Stimulated activated CD4-positive, alpha-beta T cell treated with anti-CD3 and anti-CD28 coated beads, Interleukin-4, amount 100 ng/mL, for 24 hours (primary cell): ENCODE measurements at places on chromosomes 11 and 22.
A peak's percentile ranks its signal among the peaks of the same experiment; 100 is the strongest.

DNA sequence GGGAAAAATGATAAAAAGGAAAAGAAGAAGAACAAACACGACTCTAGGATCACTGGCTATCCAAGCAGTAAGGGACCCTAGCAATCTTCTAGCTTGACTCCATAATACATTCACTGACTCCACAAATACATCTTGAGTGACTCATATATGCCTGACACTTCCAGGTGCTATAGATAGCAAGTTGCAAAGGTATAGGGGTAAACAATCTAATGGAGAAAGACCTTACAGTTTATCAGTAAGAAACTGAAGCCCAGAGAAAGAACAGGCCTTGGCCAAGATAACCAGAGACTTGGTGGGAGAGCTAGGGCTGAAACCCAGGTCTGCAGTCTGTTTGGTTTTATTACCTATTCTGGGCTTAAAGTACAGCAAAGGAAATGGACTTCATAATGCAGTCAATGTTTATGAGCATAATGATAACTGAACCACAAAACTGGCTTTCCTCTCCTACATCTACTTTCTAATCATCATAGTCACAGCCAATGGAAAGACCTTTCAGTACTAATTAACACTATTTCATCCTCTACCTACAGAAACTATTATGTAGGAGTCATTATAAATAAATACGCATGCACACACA, 19.7 kb upstream of the SLC5A1 start:
- DNase-seq, result no peak

GRCh38 chr11:121365304-121365703, 72.7 kb downstream of the SC5D start:
- DNase-seq, result no peak

GRCh38 chr11:115778928-115779650, 274.9 kb upstream of the CADM1 start:
- no peak for DNase-seq

- DNase-seq, result no peak
These were observed 85.6 kb upstream of the VPREB1 start for GRCh38 chr22:22158965-22159364.

DNA sequence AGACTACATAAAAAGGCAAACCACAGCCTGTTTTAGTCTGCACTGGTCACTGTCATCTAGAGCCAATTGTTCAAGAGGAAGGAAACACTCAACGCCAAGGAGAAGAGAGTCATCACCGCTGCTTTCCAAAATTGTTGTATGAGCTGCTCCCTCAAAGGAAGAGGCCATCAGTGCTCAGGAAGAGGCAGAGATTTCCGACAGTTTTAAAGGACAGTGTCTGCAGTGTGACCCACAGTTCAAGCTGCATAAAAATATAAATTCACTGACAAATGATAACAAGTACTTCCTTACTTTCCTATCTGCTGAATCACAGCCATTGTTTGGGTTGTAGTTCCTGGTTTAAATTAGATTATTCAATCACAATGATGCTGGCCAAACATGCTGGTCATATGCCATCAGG, 16.4 kb downstream of the PRCP start:
- DNase-seq, result no peak

DNA sequence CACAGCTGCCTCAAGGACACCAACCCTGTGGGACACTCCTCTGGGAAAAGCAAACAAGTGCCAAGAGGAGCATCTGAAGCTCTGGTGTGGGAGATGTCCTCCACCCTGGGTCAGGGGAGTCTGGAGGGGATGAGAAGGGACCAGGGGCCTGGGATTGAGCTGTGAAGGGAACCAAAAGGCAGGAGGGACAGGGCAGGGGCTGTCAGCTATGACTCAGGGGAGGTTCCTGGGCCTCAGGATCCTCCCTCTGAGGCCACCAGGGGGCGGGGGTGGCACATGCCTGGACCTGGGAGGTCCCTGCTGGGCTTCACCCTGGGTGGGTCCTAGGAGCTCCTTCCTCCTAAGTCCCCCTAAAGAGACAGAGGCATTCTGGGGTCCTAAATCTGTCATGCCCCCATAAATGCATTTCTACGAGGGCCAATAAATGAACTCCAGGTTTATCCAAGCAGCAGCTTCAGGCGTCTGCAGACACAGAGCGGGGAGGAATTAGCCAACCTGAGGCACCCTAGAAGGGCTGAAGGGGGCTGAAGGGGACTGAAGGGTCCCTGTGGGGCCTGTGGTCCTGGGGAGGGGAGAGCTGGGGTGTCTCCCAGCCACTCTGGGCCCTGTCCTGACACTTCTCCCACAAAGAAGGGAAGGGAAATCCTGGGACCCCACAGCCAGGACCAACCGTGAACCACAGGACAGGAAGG, 31.9 kb upstream of the IGLL5 start:
- DNase-seq, result no peak

DNA sequence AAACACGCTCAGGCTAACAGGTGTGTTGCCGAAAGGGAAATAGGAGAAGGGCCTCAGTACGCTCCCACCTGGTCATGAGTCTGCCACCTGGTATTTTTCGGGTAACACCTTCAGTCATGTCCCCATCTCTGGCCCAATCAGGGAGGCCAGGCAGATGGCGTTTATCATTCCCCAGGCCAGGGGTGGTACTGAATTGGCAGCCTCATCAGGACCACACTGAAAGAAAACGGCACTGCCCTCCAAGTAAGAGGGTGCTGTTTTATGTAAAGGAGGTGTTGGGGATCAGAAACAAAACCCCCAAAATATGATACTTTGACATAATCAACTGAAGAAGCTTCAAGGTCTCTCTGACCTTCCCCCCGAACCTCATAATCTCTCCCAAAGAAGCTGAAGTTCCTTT, 58.9 kb downstream of the RCN1 start:
- no peak for DNase-seq

DNA sequence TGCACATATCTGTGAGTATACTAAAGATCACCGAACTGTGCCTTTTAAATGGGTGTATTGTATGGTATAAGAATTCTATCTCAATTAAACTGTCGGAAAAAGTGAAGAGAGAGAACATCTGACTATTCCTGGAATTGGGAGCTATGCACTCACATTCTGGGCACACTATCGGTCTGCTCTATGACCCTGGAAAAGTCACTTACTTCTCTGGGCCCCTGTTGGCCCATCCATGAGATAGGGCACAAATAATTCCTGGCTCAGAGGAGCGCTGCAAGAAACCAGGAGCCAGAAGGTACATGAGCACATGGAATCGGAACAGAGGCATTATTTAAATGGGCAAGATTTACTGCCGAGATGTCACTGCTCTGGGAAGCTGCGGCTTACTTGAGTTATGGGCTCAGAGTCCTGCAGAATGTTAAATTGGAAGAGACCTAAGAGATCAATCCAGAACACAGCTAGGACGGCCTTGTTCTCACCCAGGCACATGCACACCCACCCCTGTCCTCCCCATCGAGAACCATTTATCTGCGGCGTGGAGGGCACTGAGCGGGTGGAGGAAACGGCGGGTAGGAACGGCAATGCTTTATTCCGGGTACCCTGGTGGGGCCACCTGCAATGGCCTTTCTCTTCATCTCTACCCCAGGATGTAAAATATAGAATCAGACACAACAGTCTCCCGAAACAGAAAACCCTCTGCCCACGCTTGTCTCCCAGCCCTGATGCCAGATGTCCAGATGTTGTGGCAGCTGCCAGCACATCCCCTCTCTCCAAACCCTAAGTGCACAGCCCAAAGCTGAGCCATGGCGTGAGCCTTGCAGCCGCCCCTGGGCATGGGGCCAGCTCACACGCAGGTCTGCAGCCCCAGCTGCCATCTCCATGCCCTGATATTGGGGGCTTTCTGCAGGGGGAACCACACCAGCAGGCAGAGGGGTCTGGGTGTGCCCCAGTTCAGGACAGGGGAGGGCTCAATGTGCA, 142.4 kb downstream of the DSCAML1 start:
- no peak for DNase-seq

DNA sequence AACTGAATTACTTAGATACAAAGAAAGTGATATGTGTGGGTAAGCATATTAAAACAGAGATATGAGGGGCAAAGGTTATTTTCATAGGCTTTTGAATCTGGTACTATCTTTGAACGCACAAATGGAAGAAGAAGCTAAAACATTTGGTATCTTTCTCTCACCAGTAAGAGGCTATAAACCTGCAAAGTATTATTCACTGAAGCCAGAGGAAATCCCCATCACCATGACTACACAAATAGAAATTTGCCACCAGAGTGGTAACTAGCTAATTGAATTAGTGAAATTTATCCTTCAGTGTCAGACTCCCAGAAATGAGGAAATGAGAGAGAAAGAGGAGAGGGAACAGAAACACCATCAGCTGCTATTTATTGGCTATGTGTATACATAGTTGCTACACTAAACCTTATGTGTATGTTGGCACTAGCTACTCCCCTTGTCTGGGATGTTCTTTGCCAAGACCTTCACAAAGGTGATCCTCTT, 503.4 kb downstream of the DLG2 start:
- DNase-seq, result no peak

DNA sequence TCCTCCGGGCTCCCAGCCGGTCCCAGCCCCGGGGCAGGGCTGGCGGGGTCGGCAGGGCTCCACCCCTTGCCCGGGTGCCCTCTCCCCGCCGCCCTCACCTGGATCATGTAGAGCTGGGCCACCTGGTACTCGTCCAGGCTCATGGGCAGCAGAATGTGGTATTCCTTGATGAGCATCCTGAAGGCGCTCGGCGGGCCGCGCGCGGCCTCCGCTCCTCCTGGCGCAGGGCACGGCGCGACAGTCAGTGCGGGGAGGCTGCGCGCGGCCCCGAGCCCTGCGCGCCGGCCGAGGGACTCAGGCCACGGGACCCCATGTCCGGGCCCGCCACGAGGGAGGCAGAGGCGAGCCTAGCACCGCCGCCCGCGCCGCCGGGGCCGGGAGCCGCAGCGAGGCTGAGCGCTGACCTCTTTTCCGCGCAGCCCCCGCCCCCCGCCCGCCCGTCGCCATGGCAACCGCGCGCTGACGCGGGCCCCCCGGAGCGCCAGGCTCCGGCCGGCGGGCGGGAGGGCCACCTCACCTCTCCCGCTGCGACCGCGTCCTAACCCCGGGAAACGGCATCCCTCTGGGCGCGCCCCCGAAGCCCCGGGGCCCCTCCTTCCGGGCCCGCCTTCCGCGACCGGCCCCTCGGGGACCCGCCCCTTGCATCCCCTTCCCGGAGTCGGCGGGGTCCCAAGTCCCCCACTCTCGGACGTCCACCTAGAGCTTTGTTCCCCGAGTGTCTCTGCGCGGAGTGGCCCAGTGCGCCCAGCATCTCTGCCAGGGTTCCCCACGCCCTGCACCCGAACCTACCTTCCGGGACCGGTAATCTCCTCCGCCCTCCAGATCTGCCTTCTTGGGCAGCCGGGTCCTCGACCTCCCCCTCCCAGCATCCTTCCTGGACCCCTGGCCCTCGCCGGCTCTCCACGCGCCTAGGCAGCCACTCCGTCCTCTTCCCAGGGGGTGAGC, 886 bp downstream of the PITPNM1 start:
- DNase-seq, result peak; percentile 31

DNA sequence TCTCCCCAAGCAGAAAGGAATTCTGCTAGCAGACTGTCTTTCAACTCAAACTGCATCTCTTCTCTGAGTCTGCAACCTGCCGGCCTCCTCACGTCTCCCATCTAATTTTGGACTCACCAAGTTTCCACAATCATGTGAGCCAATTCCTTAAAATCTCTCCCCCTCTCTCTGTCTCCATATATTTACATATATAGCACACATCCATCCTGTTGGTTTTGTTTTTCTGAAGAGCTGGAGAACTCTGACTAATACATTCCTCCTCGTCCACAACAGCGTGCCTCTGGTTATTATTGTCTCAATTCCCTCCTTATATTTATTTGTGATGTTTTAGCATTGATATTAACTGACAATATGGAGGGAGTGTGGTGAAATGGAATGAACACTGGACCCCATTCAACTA, 29.6 kb upstream of the FJX1 start:
- no peak for DNase-seq

GRCh38 chr11:69113226-69113625, 42.5 kb upstream of the SMIM38 start:
- DNase-seq, result no peak

- no peak for DNase-seq
These were observed 33.9 kb downstream of the TSPAN4 start for GRCh38 chr11:876545-876944.

GRCh38 chr11:88203604-88204003, 28.4 kb upstream of the RAB38 start:
- DNase-seq, result no peak

DNA sequence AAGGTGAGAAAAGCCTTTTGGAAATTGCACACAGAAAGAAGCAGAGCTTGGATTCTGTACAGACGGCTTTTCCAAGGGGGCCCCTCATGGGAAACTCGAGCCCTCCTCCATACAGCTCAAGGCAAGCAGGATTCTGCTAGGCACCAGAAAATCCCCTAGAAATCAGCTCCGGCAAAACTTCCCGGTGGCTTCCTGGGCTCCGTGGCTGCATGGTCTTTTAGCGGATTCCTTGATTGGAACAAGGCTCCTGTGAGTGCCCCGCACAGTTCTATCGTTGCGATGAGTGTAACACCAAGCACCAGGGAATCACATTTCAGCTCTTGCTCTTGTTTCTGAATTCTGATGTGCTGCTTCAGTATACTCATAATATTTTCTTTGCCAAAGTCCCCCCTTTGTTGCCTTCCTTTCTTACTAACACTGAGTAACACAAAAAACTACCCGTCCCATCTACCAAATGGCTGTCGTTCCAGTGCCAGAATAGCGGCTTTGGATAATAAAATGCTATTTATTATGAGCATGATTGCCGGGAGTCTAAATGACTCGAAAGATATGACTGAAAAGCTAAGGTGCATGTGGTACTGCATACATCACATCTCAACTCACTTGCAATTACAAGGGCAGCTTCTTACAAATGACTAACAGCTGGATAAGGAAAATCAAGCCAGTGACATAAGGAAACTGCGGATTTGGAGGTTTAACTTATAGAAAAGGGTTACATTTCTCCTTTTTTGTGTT, 494.1 kb downstream of the DLG2 start:
- no peak for DNase-seq

GRCh38 chr11:60206616-60207015, 23.7 kb upstream of the MS4A6A start:
- DNase-seq, result no peak

DNA sequence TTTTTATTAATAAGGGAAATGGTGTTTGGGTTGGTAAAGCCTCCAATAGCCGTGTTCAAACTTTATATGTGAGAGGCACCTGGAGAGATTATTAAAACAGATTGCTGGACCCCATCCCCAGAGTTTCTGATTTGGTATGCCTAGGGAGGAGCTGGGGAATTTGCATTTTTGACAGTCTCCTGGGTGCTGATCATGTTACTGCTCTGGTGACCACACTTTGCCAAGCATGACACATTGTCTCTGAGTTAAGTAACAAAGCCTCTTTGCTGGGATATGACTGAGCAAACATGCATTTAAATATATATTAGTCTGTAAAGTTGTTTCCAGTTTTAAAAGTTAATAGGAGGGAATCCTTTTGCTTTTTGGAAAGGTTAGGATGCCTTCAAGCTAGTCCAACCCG, 140.4 kb downstream of the NAV2 start:
- no peak for DNase-seq

- no peak for DNase-seq
These were observed 32.5 kb upstream of the FZD4 start for GRCh38 chr11:86987679-86988078.
